NAMALWA (cell line): ENCODE measurements at places on chromosomes 7 and 10.

DNA sequence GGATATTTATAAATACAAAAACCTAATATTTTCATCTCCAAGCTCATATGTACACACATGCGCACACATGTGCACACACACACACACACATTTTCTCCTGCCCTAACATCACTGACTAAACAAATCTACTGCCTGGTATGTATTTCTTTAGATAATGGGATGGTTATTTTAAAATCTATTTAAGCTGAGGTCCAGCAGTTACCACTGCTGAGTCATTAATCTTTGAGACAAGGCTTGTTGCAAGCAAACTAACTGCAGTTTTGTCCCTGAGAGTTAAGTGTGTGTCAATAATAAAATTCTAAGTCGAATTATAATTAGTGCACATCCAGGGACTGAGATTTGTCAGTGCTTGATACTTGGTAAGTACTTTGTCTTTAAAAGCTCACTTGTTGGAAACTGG lies 135.1 kb downstream of the VPS50 start:
- DNase-seq, result no peak

DNA sequence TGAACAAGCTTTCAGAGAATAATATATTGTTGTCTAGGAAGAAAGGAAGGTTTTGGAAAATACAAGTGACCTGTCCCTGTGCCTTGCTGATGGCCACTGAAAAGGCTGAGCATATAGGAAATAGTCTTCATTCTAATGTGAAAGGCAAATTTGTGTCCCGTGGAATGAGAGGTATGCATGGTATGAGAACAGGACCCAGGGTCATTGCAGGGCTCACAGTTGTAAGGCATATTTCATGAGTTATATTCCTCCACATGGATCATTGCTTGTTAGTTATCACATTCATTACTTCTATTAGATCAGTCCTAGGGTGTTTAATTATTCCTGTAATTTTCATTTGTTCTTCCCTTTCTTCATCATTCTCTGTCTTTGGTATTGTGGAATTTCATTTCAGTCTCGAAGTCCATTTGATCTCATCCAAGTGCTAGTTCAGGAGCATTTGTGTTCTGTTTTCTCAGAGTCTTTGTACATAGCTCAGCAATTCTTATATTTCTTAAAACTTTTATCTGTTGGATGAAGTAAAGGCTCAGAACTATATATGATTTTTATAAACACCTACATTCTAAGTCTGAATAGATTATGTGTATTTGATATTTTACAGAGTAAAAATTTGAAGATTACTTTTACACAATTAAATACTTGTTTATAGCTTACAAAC lies 39.4 kb upstream of the ARHGAP21 start:
- DNase-seq, result no peak

GRCh38 chr10:100744987-100745881 lies at the start of gene PAX2:
Gene PAX2 (plus strand): TSS chr10:100745582. CDS start chr10:100746261, 679 bp downstream.
- DNase-seq, result no peak

GRCh38 chr10:118980870-118981269 lies 48.6 kb upstream of the NANOS1 start:
- DNase-seq, result no peak

DNA sequence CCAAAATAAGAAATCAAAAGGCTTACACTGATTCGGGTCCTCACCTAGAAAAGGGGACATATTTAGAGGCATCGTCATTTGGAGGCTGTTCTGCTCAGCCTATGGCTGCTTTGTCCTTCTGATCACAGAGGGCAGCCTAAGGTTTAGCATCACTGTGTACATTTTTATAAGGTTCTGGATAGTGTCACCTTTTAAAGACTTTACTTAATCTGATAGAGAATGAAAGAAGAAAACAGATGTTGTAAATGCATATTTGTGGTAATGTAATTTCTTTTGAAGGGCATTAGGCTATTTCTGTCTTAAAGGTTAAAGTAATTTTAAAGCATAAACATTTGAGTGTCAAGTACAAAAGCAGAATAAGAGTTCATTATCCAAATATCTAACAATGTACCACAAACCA lies 445.3 kb upstream of the LRRN3 start:
- no peak for DNase-seq

- DNase-seq, result no peak
Observed at GRCh38 chr7:7956531-7957128, 12.0 kb upstream of the GLCCI1 start.

DNA sequence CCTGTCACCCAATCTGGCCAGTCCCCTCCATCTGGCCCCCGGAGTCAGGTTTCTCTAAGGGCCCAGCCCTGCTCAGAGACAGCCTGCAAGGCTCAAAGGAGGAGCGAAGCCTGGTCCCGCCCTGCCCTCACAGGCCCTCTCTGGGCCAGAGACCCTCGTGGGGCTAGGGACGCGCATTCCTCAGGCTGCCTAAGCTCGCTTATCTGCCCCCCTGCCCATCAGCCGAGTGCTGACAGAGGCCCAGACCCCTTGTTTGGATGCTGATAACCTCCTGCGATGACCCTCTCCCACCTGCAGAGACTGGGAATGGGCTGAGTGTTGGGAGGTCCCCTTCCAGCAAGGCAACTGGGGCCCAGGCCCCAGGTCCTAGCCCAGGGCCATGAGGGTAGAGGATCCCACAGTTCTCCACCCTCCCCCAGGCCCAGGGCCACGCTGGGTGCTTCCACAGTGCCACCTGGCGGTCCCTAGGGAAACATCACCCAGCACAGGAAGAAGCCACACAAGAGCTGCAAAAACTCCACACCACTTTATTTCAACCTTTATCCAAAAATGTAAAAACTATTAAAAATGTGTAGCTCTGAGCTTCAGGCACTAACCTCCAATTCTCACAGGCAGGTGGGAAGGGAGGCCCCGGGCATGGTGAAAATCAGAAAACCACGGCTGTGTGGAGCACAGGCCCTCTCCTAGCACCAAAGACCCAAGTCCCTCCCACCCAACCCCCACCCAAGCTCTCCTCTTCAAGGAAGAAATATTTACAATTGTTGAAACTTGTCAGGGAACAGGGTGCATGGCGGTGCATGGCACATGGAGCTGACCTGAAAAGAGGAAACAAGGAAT lies 2.2 kb downstream of the NPM3 start:
- peak; percentile 86 for DNase-seq

- DNase-seq, result no peak
Observed at GRCh38 chr10:114426476-114426875, 22.2 kb upstream of the AFAP1L2 start.

- no peak for DNase-seq
Observed at GRCh38 chr7:148419856-148420832, 170.4 kb upstream of the C7orf33 start.

- DNase-seq, result no peak
Observed at GRCh38 chr7:98730326-98730725, 113.2 kb downstream of the NPTX2 start.

GRCh38 chr7:41691286-41692190 lies 11.4 kb downstream of the INHBA start:
- no peak for DNase-seq

DNA sequence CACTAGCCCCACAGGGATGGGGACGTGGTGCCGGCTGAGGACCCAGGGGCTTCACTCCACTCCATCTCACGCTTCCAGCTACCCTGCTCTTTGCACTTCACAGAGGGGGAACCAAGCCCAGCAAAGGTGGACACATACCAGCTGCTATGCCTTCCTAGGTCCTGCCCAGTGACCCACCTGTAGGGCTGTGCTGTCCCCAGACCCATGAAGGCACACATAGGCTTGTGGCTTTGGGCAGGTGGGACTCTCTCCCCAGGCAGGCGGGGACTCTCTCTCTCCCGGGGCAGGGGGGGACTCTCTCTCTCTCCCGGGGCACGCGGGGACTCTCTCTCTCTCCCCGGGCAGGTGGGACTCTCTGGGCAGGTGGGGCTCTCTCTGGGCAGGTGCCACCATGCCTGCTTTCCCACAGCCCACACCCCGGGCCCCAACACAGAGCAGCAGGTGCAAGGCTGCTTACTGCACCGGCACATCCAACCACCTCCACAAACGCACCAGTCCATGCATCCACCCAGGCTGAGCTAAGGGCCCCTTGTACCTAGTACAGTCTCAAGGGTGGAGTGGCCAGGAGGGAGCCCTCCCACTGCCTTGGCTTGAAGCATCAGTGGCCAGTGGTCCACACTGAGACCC lies 13.8 kb upstream of the GPR146 start:
- DNase-seq, result peak; percentile 71

GRCh38 chr10:88233870-88234269 lies 349.2 kb downstream of the RNLS start:
- no peak for DNase-seq

- DNase-seq, result no peak
Observed at GRCh38 chr10:126459878-126460481, 71.7 kb upstream of the ADAM12 start.

DNA sequence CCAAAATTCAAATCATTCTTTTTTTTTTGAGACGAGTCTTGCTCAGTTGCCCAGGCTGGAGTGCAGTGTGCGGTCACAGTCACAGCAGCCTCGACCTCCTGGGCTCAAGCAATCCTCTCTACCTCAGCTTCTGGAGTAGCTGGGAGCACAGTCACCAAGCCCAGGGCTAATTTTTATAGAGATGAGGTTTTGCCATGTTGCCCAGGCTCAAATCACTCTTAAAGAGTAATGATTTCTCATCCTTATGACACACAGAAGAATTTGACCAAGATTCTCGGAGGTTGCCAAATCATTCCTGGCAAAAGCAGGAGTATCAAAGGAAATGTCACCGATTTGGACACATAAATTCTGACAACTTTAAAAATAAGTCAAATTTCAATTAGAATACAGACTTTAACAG lies 39.1 kb downstream of the SIRT1 start:
- DNase-seq, result no peak

GRCh38 chr7:114312649-114313048 lies 102.0 kb upstream of the FOXP2 start:
- DNase-seq, result no peak

DNA sequence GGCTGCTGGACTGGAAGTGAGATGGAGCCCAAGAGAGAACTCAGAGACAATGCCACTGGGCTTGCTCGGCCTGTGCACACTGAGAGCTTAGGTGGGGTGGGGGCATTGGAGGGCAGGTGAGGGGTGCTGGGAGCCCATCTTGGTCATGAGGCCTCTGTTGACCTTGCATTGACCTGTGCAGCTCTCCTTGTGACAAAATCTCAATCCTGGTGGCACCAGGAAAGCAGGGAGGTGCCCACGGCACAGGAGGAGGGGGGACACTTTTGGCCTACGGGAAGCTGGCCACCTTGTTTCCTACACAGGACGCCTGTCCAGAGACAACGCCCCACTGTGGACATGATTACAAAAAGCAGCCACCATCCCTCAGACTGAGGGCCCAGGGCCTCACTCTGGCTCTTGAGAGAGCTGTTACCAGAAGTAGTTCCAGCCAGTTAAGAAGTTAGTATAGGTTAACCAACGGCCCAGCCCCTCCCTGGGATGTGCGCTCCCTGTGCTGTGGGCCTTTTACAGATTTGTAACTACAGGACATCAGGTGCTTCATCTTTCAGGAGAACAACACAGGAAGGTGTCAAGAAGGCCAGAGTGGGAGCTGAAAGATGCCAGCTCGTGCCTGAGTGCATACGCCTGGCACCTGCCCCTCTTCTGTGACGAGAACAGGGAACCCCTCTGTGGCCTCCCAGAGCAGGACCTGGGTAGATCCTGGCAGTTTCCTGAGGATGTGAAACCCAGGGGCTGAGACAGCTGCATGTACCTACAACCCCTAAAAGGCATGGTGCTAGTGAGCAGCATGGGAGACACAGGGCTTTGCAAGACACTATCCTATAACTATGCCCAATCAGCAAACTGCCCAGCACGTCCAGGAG lies 10.3 kb downstream of the PKD1L1 start:
- DNase-seq, result peak; percentile 71

- DNase-seq, result no peak
Observed at GRCh38 chr10:50398381-50398780, 147.1 kb upstream of the ASAH2 start.

GRCh38 chr7:80275192-80275605 lies 140.6 kb downstream of the GNAI1 start:
- no peak for DNase-seq

GRCh38 chr10:38147686-38148085 lies 53.5 kb downstream of the ZNF37A start:
- DNase-seq, result no peak

DNA sequence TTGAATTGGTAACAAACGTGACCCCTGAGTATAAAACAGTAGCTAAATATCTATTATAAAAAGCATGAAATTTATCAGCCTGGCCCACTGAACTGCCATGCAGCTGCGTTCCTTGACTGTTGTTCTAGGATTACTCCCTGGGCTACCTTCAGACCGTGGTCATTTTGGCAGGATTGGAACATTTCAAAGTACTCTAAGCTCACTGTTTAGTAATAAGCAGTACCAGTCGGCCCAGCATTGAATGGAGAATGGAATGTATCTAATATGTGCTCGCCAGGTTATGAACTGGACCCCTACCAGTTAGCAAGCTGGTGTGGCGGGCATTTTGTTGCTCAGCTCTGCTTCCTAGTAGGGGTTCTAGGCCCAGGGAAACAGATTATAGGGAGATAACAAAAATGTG lies 112.2 kb downstream of the SEMA3C start:
- no peak for DNase-seq

DNA sequence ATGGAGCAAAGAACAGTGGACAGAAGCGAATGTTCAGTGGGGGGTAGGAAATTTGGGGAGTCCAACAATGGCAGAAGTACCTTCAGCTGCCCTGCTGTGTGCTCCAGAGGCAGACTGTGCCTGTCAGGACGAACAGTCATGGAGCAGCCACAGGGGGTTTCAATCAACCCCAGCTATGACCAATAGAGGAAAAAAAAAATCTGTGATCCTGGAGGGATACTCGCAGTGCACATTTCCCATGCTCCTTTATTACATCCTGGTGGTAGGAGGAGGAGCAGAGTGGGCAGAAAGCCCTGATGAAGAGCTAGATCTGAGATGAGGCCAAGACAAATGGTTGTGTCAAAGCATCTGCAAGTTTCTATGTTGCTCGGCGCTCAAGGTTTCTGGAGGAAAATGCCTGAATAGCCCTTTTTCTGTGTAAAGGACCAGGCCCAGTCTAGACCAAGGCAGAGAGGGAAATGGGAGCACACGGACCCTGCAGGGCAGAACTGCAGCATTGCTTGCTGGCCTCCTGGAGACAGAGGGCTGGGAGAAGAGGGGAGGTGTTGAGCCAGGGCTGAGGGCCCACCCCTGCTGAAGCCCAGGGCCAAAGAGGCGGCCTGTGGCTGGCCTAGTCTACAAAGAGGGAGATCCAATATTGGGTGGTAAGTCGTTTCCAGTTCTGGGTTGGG lies 201.5 kb downstream of the GRID1 start:
- DNase-seq, result no peak

- DNase-seq, result no peak
Observed at GRCh38 chr10:14225379-14225778, 105.3 kb downstream of the FRMD4A start.

- no peak for DNase-seq
Observed at GRCh38 chr7:19111474-19112273, 5.8 kb downstream of the TWIST1 start.
